Activated CD4-positive, alpha-beta memory T cell treated with anti-CD3 and anti-CD28 coated beads for 36 hours (primary cell): ENCODE measurements at places on chromosomes 2 and 18. TPM values are rescaled to one million over a fixed set of nuclear protein-coding genes. Genes with fewer than 3 reads are reported as not detected.

Gene DSC2
- total RNA-seq = not detected

DNA sequence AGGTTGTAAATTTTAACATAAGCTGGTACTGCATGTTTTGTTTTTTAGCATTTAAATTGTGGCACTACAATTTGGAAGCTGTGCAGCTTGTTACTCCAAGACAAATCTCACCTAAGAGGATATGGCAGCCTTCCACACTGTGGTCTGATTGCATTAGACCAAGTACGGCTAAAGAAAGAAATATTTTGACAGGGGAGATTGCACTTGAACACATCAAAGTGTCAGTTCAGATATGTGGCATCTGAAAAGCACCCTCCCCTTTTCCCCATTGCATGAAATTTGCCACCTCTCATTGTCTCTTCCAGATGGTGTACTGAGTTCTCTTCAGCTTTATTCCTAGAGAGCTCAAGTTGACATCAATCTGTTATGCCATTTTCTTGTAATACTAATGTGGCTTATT lies 295.9 kb downstream of the ERBB4 start:
- H3K27ac ChIP-seq = no peak overlapping the region
- no peaks in the 10 kb centered on the region for H3K4me1 ChIP-seq
- no peak for DNase-seq
- H3K27me3 ChIP-seq = no peaks in the 10 kb centered on the region

GRCh38 chr18:78031589-78031988 lies 781.9 kb downstream of the GALR1 start:
- no peak overlapping the region for H3K27ac ChIP-seq
- H3K27me3 ChIP-seq = no peaks in the 10 kb centered on the region
- no peak for DNase-seq
- H3K4me1 ChIP-seq = no peaks in the 10 kb centered on the region

Gene DPP4
- 29.9 TPM for total RNA-seq

DNA sequence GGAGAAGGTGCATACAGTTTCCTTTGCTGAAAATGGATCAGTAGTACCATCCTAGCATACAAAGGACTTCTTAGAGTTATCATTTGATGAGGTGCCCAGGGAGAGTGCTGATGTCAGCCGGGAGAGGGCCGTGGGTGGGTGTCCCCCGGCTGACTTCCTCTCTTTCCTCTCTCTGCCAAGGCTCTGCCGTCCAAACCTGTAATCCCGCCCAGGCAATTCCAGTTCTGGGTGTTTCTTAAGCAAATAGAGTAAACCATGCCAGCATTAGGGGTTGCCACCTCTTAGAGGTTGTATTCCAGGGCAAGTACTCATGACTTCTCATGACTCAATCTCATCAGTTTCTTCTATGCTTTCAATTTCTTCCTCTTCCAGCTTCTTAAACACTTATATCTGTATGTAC lies 117.2 kb downstream of the GATA6 start:
- no peaks in the 10 kb centered on the region for H3K36me3 ChIP-seq
- H3K4me3 ChIP-seq = no peak overlapping the region
- H3K4me1 ChIP-seq = peaks cover 9% of the 10 kb centered on the region
- H3K27ac ChIP-seq = no peak overlapping the region

Gene TXNDC2
- not detected for total RNA-seq

GRCh38 chr2:98269830-98270229 lies 76.4 kb upstream of the CNGA3 start:
- peaks cover 1% of the 10 kb centered on the region for H3K36me3 ChIP-seq
- H3K27ac ChIP-seq = no peak overlapping the region
- H3K4me3 ChIP-seq = no peak overlapping the region
- DNase-seq = no peak
- peaks cover 8% of the 10 kb centered on the region for H3K27me3 ChIP-seq

DNA sequence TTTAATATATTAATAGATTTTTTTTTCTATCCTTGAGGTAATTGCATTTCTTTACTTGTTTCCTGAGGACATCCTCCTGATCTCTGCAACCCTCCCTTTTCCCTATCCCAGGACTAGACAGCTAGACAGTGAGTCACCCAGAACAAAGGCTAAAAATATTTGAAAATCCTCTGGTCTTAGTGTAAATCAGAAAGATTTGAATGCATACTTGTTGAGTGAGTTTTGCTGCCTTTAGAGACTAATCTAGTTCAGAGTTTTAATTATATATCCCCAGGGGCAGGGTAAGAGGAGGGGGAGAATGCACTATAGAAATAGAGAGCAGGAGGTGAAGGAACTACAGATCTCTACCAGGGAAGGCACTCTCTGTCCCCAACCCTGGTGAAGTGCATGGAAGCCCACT lies 202.3 kb upstream of the TCF4 start:
- no peak for DNase-seq
- no peak overlapping the region for H3K27ac ChIP-seq
- no peaks in the 10 kb centered on the region for H3K36me3 ChIP-seq
- no peaks in the 10 kb centered on the region for H3K27me3 ChIP-seq

Gene SPATA3
- 0.53 TPM for total RNA-seq

DNA sequence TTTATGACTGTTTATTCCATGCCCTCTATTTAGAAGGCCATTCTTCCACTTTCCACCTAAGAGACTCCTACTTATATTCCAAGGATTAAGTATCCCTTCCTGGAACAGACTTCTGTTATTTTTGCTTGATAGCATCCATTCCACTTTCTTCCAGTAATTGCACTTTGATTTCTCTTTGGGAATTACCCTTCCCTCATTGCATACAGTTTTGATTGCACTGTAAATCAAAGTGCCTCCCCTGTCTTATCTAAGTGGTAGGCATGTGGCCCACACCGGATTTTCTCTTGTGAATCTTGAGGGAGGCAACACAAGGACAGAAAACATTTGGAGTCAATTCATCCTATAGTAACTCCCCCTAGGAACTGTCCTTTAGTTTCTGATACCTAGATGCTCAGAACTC lies 120.4 kb downstream of the PDE11A start:
- no peaks in the 10 kb centered on the region for H3K4me1 ChIP-seq
- H3K4me3 ChIP-seq = no peak overlapping the region
- DNase-seq = no peak
- H3K27ac ChIP-seq = no peak overlapping the region

Gene PKDCC
- total RNA-seq = not detected

DNA sequence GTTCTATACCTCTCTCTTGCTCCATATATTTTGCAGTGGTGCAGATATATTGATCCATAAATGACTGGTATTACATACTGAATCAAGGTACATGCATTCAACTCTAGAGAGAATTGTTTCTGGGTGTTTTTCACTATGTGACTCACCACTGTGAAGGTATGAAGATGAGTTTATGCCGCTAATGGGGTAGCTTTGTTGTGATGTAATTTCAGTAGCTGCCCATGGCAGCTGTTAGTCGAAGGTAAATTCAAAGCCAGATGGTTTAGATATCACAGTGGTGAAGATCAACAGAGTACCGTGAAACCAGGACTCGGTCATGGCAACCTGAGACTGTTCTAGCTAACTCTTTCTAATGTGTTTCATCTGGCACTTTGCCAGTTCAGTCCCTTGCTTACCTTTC lies 50.4 kb downstream of the PKP4 start:
- H3K27ac ChIP-seq = peak overlapping the region; percentile 11
- no peaks in the 10 kb centered on the region for H3K27me3 ChIP-seq
- H3K4me1 ChIP-seq = peaks cover 32% of the 10 kb centered on the region
- no peak overlapping the region for H3K4me3 ChIP-seq

Gene LIMS4
- 3.3 TPM for total RNA-seq

Gene POTEC
- not detected for total RNA-seq

GRCh38 chr18:5625076-5625475 lies 81.3 kb upstream of the EPB41L3 start:
- H3K27ac ChIP-seq = no peak overlapping the region
- H3K36me3 ChIP-seq = no peaks in the 10 kb centered on the region
- peaks cover 13% of the 10 kb centered on the region for H3K27me3 ChIP-seq
- peaks cover 3% of the 10 kb centered on the region for H3K4me1 ChIP-seq
- H3K4me3 ChIP-seq = no peak overlapping the region
- no peak for DNase-seq

DNA sequence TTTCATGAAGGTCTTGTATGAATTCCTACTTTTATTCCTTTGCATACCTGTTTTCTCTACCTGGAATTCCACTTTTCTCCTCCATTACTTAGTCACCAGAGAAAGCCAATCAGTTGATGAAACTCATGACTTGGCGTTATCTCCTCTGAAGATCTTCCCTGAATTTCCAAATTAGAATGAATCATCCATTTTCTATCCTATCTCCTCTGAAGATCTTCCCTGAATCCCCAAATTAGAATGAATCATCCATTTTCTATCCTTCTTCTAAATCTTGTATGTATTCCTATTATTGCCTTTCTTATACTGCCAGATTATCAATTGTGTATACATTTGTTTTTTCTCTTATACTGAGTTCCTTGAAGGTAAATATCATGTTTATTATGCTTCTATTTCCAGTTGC lies 440.4 kb downstream of the CCDC85A start:
- no peaks in the 10 kb centered on the region for H3K4me1 ChIP-seq
- no peak overlapping the region for H3K4me3 ChIP-seq
- H3K27me3 ChIP-seq = no peaks in the 10 kb centered on the region
- no peaks in the 10 kb centered on the region for H3K36me3 ChIP-seq
- no peak overlapping the region for H3K27ac ChIP-seq

GRCh38 chr2:179664972-179665812 lies 196.2 kb downstream of the ZNF385B start:
- no peak overlapping the region for H3K4me3 ChIP-seq
- no peak for DNase-seq
- no peaks in the 10 kb centered on the region for H3K27me3 ChIP-seq
- no peaks in the 10 kb centered on the region for H3K4me1 ChIP-seq

DNA sequence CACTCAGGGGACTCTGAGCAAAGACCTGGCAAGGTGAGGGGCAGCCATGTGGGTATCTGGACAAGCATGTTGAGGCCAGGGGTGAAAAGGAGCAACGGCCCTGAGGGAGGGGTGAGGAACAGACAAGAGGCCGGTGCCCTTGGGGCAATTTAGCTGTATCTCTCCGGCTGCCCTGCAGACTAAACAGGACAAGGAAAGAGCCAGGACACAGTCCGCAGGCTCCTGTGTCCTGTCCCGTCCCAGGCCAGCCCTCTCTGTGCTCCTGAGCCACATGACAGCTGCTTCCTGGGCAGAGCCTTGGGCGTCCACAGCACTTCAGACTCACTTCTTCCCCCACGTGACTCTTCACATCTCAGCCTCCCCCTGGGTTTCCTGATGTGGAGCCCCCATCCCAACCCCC lies 206.1 kb downstream of the KLHL29 start:
- DNase-seq = no peak
- H3K27ac ChIP-seq = no peak overlapping the region
- no peak overlapping the region for H3K4me3 ChIP-seq
- no peaks in the 10 kb centered on the region for H3K4me1 ChIP-seq
